NCI-H226 (cell line): ENCODE measurements at places on chromosomes 13 and 19.

DNA sequence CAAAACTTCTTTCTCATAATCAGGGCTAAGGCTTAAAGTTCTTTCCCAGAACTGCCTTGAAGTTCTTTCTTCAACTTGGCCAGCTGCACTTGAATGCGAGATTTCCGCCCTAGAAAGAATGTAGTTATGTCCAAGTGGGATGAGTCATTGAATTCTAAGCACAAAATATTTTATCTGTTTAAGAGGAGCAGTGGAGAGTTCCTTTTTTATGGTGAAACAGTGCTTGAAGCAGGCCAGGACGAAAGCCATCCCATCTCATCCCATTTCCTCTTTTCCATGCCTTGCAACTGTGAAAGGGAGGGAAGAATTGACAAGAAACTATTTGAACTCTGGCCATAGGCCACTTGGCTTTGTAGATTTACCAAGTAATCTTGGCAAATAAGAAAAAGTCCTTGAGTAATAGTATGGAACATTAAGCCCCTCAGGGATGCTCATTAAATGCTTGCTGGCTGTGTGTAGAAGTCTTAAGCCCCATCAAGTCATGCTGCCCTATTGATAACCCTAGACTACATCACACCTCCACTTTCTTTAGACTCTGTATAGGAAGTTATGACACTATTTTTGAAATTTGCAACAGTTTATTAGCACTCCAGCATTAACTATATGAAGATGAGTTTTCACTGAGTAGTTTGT, 174.5 kb downstream of the KCTD12 start:
- peak; percentile 90 for DNase-seq

DNA sequence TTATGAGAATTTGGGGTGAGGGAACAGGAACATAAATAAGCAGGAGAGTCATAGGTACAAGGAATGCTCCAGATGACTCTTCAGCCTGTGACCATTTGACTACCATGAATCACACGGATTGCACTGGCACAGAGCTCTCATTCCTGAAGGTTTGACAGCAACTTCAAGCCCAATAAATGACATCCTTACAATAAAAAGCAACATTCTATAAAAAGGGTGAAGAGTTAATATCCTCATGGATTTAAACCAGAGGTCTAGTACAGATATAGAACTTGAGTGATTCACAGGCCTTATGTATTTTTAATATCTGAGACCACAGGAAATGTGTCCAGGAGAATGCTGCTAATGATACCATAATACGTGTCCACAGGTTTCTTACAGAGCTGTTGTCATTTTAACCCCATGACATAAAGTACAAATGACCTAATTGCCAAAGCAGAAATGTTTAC, 158.1 kb downstream of the IRS2 start:
- no peak for DNase-seq

- no peak for DNase-seq
Measured at GRCh38 chr13:41398494-41399170, 58.7 kb upstream of the RGCC start.

- DNase-seq: no peak
Measured at GRCh38 chr19:5109560-5109959, 140.6 kb downstream of the KDM4B start.

- no peak for DNase-seq
Measured at GRCh38 chr13:99506634-99507033, 5.4 kb downstream of the TM9SF2 start.

DNA sequence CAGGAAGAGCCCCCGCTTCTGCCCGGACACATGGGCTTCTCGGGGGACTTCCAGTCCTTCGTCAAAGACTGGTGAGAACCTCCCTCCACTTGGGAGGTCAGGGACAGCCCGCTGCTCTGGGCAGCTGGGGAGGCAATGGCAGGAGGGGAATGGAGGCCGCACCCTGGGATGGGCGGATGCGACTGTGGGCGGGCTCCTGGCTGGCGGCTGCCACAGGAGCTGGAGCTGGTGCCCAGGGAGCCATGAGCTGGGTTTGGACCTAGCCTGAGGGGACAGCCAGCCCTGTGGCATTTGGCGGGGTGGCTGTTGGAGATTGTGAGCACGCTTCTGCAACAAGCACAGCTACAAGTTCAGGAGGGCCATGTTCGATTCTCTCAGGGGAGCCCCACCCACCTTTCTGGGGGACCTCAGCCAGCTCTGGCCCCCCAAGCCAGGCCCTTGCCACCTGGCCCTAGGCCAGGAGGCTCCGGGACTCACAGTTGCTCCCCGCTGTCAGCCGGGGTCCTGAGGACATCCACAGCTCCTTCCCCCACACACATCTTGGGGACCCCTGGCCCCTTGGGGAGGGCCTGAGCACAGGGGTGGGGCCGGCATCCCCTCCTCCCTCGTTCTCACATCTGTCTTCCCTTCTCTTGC, 3.0 kb upstream of the TGFBR3L start:
- no peak for DNase-seq

DNA sequence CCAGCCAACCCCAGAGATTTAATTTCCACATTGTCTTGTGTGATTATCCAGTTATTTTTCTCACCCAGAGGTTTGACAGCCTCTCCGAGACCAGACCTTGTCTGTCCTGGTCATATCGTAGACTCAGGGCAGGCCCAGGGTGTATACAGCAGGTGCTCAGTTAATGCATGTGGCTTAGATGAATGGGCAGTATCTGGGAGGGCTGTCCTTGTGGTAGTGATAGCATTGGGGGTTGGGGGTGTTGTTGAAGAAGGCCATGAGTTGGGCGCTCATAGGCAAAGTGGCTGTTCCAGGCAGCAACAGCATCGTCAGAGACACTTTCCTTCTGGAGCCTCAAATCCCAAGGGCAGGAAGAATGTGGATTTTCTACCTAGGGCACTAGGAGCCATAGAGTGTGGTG, 16.9 kb downstream of the MAST3 start:
- no peak for DNase-seq
